Right atrium auricular region (tissue), 2 donors: ENCODE measurements at places on chromosomes 1 and 21.

- peaks cover 6% of the 10 kb centered on the region for H3K4me1 ChIP-seq
- no peaks in the 10 kb centered on the region for H3K36me3 ChIP-seq
- H3K27ac ChIP-seq = peak overlapping the region; percentile 37
- peak; percentile 92 for DNase-seq
- H3K27me3 ChIP-seq = no peaks in the 10 kb centered on the region
Measured at GRCh38 chr1:212488436-212489283, 55.9 kb downstream of the NENF start.

DNA sequence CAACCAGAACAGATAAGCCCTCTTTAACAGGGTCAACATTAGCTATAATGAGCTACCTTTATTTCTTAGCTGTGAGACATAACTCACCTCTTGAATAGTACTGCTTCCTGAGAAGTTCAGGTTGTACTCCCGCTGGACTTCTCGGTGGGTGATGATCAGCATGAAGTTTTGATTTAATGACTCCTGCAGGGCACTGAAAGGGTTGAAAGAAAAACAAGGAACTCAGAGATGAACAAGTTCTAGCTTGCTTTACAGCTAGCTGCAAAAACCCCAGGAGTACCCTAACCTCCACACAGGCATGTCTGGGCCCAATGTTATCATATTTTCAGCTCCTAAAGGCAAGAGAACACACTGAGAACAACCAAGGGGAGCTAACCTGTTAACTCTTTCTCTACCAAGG lies 254.4 kb downstream of the FAF1 start:
- no peaks in the 10 kb centered on the region for H3K36me3 ChIP-seq
- no peaks in the 10 kb centered on the region for H3K27me3 ChIP-seq
- no peaks in the 10 kb centered on the region for H3K4me1 ChIP-seq

DNA sequence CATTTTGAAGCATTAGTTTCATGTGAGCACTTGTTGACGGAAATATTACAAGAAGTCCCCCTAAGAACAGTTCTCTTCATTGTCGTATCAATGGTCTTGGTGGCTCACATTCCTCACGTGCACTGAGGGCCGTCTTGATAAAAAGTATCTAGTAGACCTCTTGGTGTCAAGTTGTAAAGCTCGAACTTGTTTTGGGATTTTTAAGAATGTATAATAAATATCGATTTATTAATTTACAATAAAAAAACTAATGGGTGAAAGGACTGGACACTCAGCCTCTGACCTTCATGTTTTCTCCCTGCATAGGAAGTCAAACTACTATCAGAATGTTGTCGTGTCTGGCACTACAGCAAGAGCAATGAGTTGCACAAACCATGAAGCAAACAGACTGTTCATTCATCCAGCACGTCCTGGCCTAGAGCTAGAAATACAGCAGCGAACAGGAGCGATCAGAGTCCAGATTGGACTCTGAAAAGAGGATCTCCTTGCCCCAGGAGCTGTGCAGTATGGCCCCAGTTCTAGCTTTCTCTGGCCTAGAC lies 319.2 kb downstream of the SMYD3 start:
- H3K27ac ChIP-seq = no peak overlapping the region
- H3K4me3 ChIP-seq = no peak overlapping the region
- no peak for DNase-seq
- H3K36me3 ChIP-seq = no peaks in the 10 kb centered on the region
- no peaks in the 10 kb centered on the region for H3K27me3 ChIP-seq

- H3K27ac ChIP-seq = no peak overlapping the region
- DNase-seq = no peak
- H3K4me1 ChIP-seq = no peaks in the 10 kb centered on the region
Measured at GRCh38 chr1:18668750-18669404, 38.2 kb downstream of the PAX7 start.
